Osteoblast (primary cell): ENCODE measurements at places on chromosomes 11 and 22. TPM values are rescaled to one million over a fixed set of nuclear protein-coding genes. Genes with fewer than 3 reads are reported as not detected.

Gene DRD2
- 0.36 TPM in 1 of 2 replicates, not detected in the other for total RNA-seq

GRCh38 chr11:96200243-96200642 lies 142.8 kb downstream of the MAML2 start:
- no peak for DNase-seq

GRCh38 chr11:128361451-128362020 lies 225.8 kb downstream of the ETS1 start:
- DNase-seq = peak; percentile 11

GRCh38 chr11:30960387-30960992 lies 374.3 kb upstream of the MPPED2 start:
- DNase-seq = no peak

Gene APLNR
- not detected in 2 replicates for total RNA-seq
